ENCODE measurements at places on chromosomes 16 and 17. TPM values are rescaled to one million over a fixed set of nuclear protein-coding genes. Genes with fewer than 3 reads are reported as not detected.
A peak's percentile ranks its signal among the peaks of the same experiment; 100 is the strongest.

The NHLRC4 gene
- total RNA-seq = 0.59 TPM

The ITGAD gene
- total RNA-seq = not detected

The CACNG3 gene
- not detected for total RNA-seq

The PDILT gene
- not detected for total RNA-seq

The CEP112 gene
- 15.1 TPM for total RNA-seq

The SLC6A2 gene
- not detected for total RNA-seq

The CES1 gene
- 9.4 TPM for total RNA-seq

- DNase-seq = no peak
Measured at GRCh38 chr16:67435758-67436164, 4.8 kb downstream of the HSD11B2 start.

DNA sequence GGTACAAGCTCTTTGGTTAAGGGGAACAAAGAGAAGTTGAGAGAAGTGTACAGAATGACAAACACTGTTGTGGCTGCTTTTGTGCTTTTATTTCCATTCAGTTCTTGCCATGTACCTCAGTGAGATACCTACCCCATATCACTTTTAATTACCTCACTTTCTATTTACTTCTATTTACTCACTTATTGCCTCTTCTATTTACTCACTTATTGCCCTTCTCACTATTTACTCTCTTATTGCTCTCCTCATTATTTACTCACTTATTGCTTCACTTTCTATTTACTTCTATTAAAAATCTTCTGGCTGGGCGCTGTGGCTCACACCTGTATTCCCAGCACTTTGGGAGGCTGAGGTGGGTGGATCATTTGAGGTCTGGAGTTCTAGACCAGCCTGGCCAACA lies 41.9 kb downstream of the MBTD1 start:
- no peak for DNase-seq

- no peak for DNase-seq
Measured at GRCh38 chr16:83269048-83269447, 538.7 kb upstream of the HSBP1 start.

GRCh38 chr16:89722392-89723278 lies 1.3 kb downstream of the ZNF276 start:
- peak; percentile 71 for DNase-seq

GRCh38 chr17:47801176-47801765 lies 20.3 kb downstream of the OSBPL7 start:
- DNase-seq = no peak

GRCh38 chr16:84124257-84125073 lies 7.7 kb upstream of the MBTPS1 start:
- no peak for DNase-seq

GRCh38 chr17:44079877-44080821 lies 9.6 kb downstream of the G6PC3 start:
- no peak for DNase-seq

DNA sequence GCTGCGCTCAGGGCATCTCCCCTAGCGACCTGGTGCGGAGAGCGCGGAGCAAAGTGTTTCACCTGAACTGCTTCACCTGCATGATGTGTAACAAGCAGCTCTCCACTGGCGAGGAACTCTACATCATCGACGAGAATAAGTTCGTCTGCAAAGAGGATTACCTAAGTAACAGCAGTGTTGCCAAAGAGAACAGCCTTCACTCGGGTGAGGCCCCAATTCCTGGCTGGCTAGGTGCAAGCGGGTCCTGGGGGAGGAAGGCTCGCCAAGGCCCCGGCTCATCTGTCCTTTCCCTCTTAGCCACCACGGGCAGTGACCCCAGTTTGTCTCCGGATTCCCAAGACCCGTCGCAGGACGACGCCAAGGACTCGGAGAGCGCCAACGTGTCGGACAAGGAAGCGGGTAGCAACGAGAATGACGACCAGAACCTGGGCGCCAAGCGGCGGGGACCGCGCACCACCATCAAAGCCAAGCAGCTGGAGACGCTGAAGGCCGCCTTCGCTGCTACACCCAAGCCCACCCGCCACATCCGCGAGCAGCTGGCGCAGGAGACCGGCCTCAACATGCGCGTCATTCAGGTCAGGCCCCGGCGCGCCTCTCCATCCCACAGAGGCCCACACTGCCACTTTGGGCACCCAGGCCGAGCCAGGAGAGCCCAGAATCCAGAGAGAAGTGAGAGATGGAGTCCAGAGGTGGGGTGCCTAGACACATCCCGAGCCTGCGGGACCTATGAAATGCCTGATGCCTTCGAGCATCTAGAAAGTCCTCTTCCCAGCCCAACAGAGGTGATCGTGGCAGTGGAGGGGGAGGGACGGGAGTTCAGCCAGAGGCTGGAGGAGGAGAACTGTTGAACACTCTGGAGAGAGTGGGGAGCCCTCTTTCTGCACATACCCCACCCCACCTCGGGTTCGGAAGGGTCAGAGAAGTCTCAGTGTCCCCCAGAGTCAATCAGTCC lies 3.3 kb downstream of the LHX1 start:
- DNase-seq = no peak

DNA sequence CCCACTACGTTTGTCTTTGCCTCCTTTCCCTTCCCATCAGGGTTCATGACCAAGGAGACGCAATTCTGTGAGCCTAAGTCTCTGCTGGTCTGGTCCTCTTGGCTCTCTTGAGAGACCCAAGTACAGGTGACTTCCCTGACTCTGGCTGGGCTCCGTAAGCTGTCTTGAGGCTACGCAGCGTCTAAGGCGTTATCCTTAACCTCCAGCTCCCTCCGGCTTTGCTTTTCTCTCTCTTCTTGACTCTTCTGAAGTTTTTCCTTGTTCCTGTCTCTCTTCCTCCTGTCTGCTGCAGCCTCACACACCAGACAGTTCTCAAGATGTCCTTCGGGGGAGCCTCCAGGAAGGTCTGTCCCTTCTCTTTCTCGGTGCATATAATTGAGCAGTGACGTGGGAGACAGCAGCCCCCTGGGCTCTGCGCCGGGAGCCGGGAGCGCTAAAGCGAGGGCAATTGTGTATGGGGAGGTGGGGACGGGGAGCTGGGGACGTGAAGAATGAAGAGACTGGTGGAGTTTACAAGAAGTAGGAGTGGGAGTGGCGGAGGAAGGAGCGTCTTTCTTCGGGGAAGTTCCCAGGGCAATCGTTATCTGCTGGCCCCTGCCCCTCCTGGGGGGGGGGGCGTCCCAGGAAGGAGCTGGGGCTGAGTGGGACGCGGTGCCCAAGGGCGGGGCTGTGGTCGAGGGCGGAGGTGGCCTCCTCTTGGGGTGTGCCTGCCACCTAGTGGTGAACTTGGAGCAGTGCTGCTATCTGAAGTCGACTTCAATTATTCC lies 6.9 kb upstream of the PIRT start:
- peak; percentile 74 for DNase-seq

GRCh38 chr17:70127221-70127873 lies 42.0 kb upstream of the KCNJ2 start:
- no peak for DNase-seq

DNA sequence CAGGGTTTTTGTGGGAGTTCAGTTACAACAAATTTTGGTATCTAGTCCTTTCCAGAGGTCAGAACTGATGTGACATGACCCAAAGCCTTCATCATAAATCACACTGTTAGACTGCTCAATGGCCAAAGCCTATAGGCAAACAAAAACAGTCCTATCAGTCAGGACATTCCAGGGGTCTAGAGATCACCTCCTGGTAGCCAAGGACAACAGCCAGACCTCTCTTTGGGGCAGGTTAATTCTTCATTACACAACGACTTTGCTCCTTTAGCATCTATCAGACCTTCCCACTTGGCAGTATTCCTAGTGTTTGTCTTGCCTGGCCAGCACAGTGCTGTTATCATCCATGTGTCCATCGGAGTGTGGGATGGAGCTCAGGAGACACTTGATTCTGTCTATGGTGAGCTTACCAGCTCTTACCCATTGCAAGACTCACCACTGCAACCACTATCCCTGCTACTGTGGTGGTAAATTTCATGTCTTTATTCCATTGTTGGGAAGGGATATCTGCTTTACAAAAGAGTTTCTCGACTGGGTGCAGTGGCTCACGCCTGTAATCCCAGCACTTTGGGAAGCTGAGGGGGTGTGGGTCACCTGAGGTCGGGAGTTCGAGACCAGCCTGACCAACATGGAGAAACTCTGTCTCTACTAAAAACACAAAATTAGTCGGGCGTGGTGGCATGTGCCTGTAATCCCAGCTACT lies 95.5 kb upstream of the DHX40 start:
- DNase-seq = no peak

- DNase-seq = no peak
Measured at GRCh38 chr17:56319531-56319930, 166.3 kb downstream of the ANKFN1 start.

DNA sequence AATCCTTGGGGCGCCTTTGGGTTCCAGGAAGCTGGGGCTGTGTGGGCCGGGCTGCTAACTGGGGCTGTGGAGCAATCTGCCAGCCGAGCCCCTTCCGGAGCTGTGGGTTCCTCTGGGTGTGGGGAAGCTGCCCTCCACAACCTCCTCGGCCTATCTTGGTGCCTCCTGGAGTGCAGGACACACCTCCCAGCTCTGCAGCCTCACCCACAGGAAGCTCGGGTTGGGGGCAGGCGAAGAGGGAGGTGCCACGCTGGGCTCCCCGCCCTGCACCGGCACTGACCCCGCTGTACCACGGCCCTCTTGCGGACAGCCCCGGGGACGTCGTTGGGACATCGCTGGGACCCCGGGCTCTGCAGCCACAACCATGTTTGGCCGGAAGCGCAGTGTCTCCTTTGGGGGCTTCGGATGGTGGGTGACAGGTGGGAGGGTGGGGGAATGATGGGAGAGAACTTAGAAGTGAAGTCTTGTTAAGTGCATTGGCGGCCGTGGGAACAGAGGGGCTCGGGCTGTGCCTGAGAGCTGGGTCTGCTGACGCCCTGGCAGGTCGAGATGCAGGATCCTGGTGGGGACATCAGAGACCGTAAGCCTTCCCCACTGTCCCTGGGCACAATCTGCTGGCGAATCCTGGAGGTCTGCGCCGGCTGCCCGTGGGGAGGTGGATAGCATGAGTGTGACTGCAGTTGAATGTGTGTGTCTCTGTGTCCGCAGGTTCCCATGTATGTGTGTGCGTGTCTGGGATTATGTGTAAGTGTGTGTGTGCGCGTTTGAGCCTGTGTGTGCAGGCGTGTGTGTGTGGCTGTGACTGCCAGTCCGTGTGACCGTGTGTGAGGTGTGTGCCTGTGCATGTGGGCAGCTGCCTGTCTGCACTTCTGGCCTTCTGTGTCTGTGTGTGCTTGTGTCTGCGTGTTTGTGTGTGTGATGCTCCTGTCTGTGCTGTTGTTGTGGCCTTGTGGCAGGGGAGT lies at the start of gene RAP1GAP2:
TSS of gene RAP1GAP2 (plus strand) at position 275 of the 962 bp plus-strand sequence. CDS start at position 365, 90 bp downstream.
- DNase-seq = peak; percentile 37

DNA sequence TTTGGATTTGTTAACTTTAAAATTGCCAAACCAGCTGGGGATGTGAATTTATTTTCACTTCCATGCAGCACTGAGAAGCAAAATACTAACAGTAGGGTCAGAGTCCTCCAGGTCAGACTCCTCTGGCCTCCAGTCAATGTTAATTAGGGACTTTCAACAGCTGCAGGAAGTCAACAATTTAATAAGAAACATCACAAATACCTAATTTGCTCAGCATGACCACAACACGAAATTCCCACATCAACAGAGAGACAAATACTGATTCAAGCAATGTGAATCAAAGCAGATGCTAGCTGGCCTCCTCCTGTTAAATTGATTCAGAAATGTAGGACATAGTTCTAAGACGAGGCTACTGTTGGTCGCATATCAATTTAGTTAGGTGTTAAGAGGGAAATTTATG lies 111.7 kb downstream of the ABCA8 start:
- DNase-seq = peak; percentile 15

DNA sequence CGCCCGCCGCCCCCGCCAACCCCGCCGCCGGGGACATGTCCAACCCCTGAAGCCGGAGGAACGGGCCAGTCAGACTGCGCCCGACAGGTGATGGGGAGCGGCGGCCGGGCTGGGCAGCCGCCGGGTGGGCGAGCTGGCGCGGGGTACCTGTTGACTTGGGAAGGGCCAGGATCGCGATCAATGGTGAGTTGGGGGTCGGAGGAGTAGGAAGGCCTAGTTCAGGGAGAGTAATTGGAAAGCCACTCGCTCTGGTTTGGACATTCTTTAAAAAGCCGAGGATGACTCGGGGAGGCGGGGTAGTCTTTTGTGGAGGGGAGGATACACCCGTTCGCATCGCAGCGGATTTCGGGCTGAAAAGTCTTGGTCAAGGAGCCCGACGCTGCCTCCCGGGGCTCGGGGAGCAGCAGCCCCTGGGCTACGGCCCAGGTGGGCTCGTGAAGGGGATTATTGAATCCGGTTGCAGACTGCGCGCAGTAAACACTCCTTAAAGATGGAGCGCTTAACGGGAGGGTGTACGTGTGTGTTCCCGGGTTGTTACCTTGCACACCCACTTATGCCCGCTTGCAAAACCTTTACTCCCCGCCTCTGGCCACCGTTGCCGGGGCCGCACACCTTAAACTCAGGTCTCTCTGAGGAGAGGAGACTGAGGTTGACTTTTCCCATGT lies 123.8 kb downstream of the GOSR1 start:
- no peak for DNase-seq

DNA sequence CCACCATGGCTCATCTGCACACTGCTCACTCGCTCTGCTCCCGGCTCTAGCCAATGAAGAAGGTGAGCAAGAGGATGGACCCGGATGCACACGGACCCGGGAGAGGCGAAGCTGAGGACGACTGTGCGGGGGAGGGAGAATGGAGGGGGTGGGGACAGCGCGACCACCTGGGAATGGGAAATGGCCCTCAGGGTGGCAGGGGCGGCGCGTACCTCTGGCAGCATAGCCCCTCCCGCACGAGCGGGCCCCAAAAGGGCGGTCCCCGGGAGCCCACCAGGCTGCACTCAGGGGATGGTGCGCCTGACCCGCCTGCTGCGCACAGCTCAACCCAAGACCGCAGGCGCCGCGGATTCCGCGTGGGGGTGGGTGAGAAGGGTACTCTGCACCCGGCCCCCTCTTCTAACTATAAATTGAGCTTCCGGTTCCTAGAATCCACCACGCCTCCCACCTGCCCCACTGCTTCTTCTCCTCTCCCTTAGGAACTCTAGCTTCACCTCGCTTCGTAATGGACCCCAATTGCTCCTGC lies 6.1 kb downstream of the MT1H start:
- no peak for DNase-seq

GRCh38 chr17:80819422-80820164 lies 172.0 kb upstream of the CHMP6 start:
- no peak for DNase-seq

GRCh38 chr17:68497885-68498319 lies 14.3 kb upstream of the PRKAR1A start:
- DNase-seq = no peak

DNA sequence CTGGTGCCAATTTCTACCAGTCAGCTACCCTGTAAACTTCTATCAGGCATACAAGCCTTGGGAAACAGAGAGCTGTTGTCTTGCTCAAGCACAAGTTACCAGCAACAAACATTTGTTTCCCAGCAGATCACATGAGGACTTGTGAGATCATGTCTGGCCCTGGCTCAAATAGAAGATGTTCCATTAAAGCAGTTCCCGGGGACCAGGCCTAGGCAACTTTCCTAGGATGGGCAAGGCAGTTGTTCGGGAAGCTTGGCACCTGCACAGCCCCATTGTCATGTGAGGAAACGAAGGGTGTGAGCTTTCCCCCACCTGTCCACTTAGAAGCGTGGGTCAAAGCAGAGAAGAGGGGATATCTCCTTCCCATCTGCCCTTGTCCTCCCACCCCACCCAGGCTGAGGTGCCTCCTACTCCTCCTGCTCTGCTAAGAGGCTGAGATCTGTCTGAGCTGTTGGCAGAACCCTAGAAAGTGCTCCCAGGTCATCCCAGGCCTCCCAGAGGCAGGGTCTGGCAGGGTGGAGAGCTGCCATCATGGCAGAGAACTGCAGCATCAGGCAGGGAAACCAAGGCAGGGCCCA lies 11.2 kb upstream of the SLC47A2 start:
- no peak for DNase-seq

GRCh38 chr16:57529391-57530103 lies 6.8 kb downstream of the CCDC102A start:
- DNase-seq = no peak
